ENCODE measurements at places on chromosomes 16 and 17.

DNA sequence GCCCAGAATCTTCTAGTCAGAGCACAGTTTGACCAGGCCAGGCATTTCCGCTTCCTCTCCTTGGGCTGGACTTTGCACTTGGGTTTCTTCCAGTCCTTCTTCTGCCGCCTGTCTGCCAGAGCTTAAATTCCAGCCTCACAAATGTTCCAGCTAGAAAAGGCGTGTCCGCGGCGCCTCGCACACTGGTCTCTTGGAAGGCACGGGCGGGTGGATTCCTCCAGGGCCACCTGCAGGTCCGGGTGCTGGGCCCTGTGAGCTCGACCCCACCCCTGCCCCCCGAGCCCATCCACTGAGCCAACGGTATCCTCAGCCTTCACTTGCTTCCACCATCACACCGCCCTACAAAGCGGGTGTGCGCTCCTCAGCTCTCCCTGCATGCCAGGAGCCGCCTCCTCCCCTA lies 2026.5 kb downstream of the TP53TG3F start:
- DNase-seq = no peak

DNA sequence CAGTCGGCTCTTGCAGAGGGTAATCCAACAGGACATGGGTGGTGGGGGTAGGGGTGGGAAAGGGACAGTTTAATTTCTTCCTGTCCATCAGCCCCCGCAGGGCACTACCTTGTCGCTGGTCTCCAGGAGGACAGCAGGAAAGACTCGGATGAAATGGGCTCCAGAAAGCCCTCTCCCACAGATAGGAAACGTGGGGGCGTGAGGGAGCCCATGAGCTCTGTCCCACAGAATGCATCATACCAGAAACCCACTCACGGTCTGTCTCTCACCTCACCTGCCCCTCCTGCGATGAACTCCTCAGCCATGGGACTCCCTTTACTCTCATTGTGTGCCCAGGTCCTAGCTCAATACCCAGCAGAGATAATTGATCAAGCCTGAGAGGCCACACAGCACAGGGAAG lies 240.1 kb downstream of the GSG1L start:
- DNase-seq = no peak

GRCh38 chr17:40290629-40291280 lies 3.1 kb downstream of the CDC6 start:
- no peak for DNase-seq

DNA sequence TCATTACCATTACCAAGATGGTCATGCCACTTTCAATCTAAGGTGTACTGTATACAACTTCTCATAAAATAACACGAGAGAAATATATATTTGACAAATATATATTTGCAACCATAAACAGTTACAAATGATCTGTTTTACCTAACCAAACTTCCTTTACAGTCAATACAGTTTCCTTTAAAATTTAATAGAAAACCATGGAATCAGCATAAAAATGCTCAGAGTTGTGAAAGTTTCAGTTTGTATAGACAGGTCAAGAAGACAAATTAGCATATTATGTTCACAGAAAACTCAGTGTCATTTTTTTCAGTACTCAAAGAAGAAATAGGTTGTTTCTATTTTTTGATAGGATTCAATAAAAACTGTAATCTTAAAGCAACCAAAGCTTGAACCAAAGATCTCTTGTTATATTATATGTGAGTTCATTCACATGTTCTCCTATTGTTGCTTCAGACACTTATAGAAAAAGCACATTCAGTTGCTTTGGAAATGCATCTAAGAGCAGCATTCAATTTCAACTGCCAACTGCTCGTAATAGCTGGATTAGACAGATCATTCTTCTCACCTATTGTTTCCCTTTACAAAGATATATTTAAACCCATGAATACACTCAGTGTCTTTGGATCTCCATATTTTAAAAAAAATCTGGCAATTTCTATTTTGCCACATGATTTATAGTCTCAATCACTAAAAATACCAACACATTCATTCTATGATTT lies 15.1 kb downstream of the SSH2 start:
- DNase-seq = no peak

DNA sequence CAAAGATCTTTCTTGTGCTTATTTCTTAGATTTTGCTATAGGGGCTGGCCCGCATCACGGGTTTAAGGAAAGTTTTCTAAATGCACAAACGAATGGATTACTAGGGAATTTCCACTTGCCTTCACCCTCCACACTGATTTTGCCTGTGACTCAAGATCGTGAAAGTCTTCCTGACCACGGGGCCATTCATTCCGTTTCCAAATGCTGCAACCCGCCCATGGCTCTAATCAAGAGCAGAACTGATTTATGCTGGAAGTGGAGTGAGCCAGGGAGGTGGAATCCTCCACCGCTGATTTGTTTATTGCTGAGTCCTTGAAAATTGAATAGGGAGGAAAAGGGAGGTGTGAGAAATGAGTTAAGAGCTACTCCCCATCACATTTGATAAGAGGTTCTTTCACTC lies 52.4 kb downstream of the CA10 start:
- DNase-seq = no peak

GRCh38 chr16:28597692-28598261 lies 927 bp upstream of the SULT1A2 start:
- no peak for DNase-seq

GRCh38 chr17:55816532-55817396 lies 65.9 kb downstream of the PCTP start:
- no peak for DNase-seq

GRCh38 chr17:36188891-36189306 lies 7.7 kb downstream of the CCL3L1 start:
- DNase-seq = no peak

- DNase-seq = no peak
Observed at GRCh38 chr16:10597187-10597601, 16.8 kb upstream of the EMP2 start.

GRCh38 chr16:66408163-66409048 lies 18.7 kb upstream of the BEAN1 start:
- DNase-seq = no peak

- DNase-seq = no peak
Observed at GRCh38 chr17:63358111-63358839, 87.8 kb downstream of the CYB561 start.

DNA sequence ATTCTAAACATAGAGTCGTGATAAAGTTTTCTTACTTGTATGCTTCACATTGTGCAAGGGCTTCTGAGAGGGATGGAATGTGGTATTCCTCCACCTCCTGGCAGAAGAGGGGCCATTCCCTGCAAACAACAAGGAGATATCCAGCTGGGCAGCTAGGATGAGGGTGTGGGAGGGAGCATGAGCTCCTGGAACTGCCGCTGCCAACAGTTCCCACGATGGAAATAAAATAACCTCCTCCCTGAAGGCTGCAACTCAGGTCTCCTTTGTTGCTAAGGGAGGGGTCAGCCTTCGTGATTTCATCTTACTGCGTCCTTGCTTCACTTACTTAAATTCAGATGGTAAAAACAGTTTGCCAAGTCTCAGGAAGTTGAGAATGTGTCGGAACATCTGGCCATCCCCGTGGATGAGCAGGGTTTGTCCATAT lies 15.6 kb downstream of the PLEKHG4 start:
- no peak for DNase-seq

DNA sequence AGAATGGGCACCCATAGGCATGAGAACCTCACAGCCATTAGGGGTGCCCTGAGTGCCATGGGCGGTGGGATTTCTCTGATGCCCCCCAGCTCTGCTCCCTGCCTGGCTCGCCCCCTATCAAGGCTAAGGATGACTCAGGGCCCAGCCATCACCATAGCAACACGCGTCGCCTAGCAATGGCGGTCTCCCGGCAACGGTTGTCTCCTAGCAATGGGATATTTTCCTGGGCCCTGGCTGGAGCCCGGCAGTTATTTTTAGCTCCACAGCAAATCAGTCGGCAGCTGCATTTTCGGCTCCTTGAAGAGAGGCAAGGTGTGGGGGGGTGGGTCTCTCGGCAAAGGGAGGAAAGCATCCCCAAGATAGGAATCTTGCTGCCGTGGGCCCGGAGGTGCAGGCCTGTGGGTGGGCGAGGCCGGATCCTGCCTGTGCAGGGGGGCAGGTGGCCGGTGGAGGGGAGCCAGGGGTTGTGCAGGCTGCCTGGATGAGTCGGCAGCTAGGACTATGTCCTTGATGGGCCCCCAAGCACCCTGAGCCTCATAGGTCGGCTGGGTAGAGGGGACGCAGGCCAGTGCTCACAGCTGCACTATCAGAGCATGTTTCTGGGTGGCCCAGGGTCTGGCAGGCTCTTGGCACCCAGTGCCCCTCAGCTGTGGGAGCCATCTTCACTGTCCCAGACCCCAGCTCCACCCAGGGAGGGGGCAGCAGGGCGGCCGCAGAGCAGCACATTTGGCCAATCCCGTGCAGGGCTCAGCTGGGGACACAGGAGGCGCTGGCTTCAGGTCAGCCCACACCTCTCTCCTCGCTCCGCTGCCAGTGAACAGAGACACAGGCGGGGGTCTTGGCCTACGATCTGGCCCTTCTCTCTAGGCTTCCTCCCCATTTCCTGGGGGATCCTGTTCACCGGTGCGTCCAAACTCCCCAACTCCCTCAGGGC lies 4.2 kb upstream of the FBXL16 start:
- no peak for DNase-seq

All from stimulated activated CD8-positive, alpha-beta memory T cell treated with anti-CD3 and anti-CD28 coated beads, Interleukin-2, amount 100 ng/mL, for 1 hour (primary cell).